Stimulated activated effector memory CD8-positive, alpha-beta T cell treated with anti-CD3 and anti-CD28 coated beads, Interleukin-12 subunit alpha, Interleukin-12 subunit beta, amount 100 ng/mL, for 72 hours (primary cell): ENCODE measurements at places on chromosomes 13 and 19.

- no peak for DNase-seq
Measured at GRCh38 chr19:38699647-38700349, 44.5 kb downstream of the CAPN12 start.

DNA sequence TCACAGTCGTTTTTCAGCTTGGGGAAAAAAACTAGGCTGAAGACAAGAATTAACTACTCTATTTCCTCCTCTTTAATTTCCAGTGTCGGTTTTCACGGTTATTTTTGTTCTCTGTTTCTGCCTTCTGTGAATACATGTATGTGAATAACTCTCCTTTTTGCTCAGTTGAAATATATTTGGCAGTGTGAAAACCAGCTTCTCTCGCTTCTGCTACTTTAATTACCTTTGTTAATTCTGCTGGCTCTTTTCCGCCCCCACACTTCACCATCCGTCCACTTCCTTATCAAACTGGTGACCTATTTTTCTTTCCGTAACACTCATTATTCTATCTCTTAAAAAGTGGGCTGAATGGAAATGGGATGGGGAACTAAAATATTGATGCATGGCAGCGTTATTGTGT is 126.4 kb downstream of the POU4F1 start:
- no peak for DNase-seq

DNA sequence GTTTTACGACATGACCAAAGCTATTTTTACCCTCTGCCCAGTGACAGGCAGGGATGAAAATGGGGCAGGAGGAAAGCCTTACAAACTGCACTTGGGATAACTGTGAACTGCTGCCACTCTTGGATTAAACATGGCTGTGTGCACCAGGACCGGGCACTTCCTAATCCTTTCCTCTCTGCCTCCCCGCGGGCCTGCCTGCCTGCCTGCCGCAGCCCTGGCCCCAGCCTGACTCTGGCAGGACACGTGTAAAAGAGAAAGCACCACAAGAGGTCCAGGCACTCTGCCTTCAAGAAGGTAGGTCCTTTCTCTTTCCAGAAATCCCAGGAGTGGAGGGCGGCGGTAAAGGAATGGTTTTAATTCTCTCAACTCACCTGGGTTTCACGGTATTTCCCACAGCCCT is 4.8 kb downstream of the TSHZ3 start:
- no peak for DNase-seq

- DNase-seq: no peak
Measured at GRCh38 chr13:40017662-40018262, 362.3 kb downstream of the COG6 start.

- no peak for DNase-seq
Measured at GRCh38 chr13:72853000-72853399, 71.1 kb downstream of the PIBF1 start.

DNA sequence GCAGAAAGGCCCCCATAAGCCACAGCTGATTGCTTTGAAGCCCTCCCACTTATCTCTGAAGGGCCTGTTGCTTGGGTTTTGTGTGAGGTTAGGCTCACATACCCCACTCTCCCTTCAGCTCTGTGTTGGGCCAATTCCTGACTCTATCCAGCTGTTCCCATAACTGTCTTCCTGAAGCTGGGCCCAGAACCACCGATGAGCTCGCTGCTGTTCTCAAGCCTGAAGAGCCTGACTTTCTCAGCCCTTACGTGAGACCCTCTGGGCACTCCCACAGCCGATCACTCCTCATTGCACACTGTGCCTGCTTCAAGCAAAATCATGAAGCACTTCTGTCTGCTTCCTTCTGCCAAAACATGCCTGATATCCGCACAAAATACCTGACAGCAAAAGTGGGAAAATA is 124.1 kb downstream of the CRYL1 start:
- DNase-seq: no peak

DNA sequence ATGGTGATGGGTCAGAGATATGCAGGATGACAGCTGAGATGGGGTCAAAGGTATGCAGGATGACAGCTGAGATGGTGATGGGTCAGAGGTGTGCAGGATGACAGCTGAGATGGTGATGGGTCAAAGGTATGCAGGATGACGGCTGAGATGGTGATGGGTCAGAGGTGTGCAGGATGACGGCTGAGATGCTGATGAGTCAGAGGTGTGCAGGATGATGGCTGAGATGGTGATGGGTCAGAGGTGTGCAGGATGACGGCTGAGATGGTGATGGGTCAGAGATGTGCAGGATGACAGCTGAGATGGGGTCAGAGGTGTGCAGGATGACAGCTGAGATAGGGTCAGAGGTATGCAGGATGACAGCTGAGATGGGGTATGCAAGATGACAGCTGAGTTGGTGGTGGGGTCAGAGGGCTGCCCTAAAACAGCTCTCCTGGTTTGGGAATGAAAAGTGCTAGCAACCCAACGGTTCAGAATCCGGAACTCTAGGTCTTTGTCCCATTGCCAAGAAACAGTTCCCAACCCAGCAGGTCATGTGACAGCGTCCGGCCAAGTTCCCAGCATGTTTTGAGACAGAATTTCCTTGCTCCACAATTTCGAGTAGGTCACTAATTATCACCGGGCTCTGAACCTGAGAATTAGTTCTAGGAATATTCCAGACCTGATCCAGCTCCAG is 3.2 kb downstream of the SELENOW start:
- DNase-seq: no peak

GRCh38 chr13:50089633-50090032 is 74.4 kb downstream of the KCNRG start:
- no peak for DNase-seq

DNA sequence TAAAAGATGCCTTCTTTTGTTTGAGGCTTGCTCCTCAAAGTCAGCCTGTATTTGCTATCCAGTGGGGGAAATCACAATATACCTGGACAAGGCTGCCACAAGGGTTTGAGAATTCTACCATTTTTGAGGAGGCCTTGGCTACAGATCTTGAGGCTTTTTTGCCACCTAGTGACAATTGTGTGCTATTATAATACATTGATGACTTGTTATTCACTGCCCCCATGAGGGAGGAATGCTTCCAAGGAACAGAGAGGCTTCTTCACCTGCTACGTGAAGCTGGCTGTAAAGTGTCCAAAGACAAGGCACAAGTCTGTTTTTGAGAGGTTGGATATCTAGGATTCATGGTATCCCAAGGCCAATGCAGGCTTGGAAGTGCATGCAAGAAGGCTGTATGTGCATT is 72.5 kb downstream of the ZNF708 start:
- no peak for DNase-seq

DNA sequence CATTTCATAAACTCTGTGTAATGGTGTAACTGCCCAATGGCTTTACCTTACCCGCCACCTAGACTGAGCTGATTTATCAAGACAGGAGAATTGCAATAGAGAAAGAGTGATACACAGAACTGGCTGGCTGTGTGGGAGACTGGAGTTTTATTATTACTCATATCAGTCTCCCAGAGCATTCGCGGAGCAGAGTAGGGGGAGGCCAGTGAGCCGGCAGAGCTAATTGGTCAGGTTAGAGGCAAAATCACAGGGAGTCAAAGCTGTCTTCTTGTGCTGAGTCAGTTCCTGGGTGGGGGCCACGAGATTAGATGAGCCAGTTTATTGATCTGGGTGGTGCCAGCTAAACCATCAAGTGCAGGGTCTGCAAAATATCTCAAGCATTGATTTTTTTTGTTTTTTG is 23.4 kb upstream of the SLITRK1 start:
- no peak for DNase-seq

DNA sequence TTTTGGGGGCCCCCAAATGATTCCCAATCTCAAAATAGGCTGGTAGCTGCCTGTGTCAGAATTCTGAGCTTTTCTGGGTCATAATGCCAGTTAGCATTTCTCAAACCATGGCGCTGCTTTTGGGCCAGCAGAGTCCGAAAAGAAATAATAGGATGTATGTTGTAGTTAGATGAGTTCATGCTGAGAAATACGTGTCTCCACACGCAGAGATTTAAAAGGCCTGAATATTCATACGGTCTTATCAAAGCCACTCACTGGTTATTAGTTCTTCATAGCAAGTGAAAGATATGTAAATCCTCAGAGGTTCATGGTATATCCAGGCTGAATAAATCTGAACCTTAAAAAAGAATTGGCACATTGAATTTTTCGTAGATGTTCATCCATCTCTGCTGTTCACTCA is 124.5 kb downstream of the SHISA2 start:
- DNase-seq: no peak

GRCh38 chr19:40286971-40287421 is 1.9 kb upstream of the AKT2 start:
- DNase-seq: no peak

GRCh38 chr19:44061038-44061437 is 9.2 kb downstream of the ZNF223 start:
- DNase-seq: no peak

- peak; percentile 60 for DNase-seq
Measured at GRCh38 chr13:108915634-108916512, 286.5 kb downstream of the MYO16 start.

DNA sequence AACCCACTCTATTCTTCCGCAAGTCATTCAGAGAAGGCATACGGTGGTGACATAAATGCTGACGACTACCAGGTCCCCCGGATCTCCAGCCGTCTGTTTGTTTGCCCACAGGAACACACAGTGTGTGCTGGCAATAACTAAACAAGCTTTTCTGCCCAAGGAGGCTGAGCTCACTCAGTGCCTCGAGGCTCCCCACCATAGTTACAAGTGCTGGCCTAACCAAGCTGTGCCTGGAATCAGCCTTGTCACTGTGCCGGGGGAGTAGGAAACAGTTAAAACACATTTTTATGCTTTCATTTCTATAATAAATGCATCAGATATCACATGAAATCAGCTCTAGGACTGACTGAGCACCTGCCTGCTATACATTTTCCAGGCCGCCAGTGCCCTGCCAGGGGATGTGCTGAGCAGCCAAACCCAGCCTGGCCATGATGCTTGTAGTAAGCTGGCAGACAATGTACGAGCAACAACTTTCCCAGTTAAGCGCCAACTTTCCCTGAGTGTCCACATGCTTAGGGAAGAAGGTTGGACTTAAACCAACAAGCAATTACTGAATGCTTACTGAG is 28.1 kb downstream of the BRD4 start:
- no peak for DNase-seq

DNA sequence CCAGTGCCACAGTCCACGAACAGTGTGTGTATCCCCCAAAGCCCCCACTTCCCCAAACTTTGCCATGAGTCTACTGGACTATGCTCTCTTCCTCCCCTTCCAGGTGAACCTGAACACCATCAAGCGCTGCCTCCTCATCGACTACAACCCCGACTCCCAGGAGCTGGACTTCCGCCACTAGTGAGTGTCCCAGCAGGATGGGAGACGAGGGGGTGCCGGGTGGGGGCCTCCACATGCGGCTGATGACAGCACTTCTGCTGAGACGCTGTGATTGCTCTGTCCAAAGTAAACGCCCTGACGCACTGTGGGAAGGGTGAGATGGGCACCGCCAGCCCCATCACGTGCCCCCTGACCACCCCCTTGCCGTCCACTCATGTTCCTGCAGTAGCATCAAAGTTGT is 2.0 kb upstream of the P2RY11 start:
- DNase-seq: no peak

DNA sequence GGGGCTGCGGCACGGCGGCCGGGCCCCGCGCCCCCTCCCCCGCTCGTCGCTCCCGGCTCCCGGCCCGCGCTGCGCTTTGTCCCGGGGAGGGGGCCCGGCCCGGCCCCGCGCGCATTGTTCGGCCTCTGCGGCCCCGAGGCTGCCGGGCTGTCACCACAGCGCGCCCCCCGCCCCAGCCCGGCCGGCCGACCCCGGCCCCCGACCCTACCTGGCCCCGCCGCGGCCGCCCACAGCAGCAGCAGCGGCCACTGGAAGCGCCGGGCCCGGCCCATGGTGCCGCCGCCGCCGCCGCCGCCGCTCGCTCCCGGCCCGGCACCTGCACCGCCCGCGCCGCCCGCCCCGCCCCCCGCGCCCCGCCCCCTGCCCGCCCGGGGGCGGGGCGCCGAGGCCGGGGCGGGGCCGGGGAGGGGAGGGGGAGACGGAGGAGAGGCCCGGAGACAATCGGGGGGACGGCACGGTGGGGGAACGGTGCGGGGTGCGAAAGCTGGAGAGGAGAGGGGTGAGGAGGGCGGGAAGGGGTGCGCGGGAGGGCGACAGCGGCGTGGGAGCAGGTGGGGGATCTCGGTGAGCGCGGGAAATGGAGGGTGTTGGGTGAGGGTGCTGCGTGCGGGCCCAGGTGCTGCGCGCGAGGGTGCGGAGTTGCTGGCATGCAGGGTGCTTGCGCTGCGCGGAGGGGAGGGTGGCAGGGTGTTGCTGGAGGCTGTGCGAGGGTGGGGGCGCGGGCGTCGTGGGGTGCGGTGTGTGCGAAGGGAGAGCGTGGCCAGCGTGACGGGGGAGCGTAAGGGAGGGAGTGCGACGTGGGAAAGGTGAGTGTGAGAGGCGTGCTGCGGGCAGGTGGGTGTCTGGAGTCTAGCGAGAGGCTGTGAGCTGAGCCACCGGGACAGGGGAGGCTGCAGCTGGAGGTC is at the start of gene CADM4:
Gene CADM4, minus strand, starts transcription at position 332 of the 905 bp plus-strand sequence. Its CDS starts 60 bp downstream, at position 272.
- DNase-seq: peak; percentile 61

GRCh38 chr13:112172017-112172416 is 105.1 kb downstream of the SOX1 start:
- DNase-seq: no peak

DNA sequence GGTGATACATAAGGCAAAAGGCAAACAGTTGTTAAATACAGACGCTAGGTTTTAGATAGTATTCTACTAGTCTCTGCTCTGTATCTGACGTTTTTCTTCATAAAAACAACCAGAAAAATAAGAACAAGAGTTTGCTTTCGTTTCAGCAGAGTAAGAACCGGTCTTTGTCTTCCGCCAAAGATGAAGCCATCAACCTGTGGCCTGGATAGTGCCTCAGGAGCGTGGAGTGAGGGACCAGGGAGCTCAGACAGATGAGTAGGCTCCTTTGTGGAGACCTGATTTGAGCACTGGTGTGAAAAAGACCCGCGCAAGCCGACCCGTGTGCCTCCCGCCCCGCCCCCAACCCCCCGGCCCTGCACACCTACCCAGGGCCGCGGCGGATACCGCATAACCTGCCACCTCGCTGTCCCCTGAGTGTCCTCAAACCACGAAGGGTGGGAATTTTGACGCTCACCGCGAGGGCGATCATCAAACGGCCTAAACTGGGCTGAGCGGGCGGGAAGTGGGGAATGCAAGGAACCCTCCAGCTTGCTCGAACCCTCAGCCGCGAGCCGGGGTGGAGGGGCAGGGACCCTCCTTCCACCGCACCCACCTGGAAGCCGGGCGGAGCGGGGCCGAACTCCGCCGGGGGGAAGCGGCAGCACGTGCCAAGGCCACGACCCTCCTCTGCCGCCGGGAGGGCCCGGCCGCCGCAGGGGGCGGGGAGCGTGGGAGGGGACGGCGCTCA is 866 bp upstream of the LMO7 start:
- no peak for DNase-seq
